Vein endothelial cell (primary cell): ENCODE measurements at places on chromosomes 3 and 15. TPM values are rescaled to one million over a fixed set of nuclear protein-coding genes. Genes with fewer than 3 reads are reported as not detected.

Gene GOLGA8G
- total RNA-seq, result not detected in 2 replicates

Gene ARPIN
- total RNA-seq, result 10.3 and 11.4 TPM in 2 replicates

Gene TNNC1
- total RNA-seq, result not detected in 2 replicates

Gene LDHAL6B
- total RNA-seq, result not detected in 2 replicates

Gene GOLGA8R
- 0.57 and 2.3 TPM in 2 replicates for total RNA-seq

Gene MASP1
- total RNA-seq, result 5.2 and 5.6 TPM in 2 replicates

Gene CIB1
- 28.2 and 31.4 TPM in 2 replicates for total RNA-seq

Gene ARRDC4
- total RNA-seq, result 1.3 and 3.6 TPM in 2 replicates

Gene HHLA2
- not detected in 2 replicates for total RNA-seq

Gene EFCC1
- 1.3 and 2.3 TPM in 2 replicates for total RNA-seq

Gene GOLGA8S
- not detected in 2 replicates for total RNA-seq

Gene AVEN
- 23.8 and 29.6 TPM in 2 replicates for total RNA-seq

Gene TBL1XR1
- total RNA-seq, result 117 and 127 TPM in 2 replicates

Gene CAND2
- total RNA-seq, result 0.67 and 5.2 TPM in 2 replicates

Gene AADACL2
- total RNA-seq, result not detected in 2 replicates

Gene BFSP2
- total RNA-seq, result not detected in 2 replicates

Gene CSK
- total RNA-seq, result 51.4 and 60.1 TPM in 2 replicates

Gene ARL6IP5
- 103 and 111 TPM in 2 replicates for total RNA-seq

Gene CFAP92
- 0.48 and 0.65 TPM in 2 replicates for total RNA-seq

Gene P2RY1
- 0.98 and 2.7 TPM in 2 replicates for total RNA-seq

Gene UBA7
- 18.6 and 38.9 TPM in 2 replicates for total RNA-seq

Gene CAMK2N2
- total RNA-seq, result not detected in 2 replicates

Gene TM6SF1
- 26.3 and 38.2 TPM in 2 replicates for total RNA-seq

Gene RBM5
- 151 and 189 TPM in 2 replicates for total RNA-seq

Gene ACSBG1
- total RNA-seq, result under 0.01 TPM in 1 of 2 replicates, not detected in the other

Gene EFCAB12
- under 0.01 and 0.19 TPM in 2 replicates for total RNA-seq

Gene PIGZ
- 6.0 and 6.2 TPM in 2 replicates for total RNA-seq

Gene FGD5
- total RNA-seq, result 127 and 130 TPM in 2 replicates

Gene ALAS1
- total RNA-seq, result 78.1 and 82.8 TPM in 2 replicates

Gene MESP2
- 0.19 TPM in 1 of 2 replicates, not detected in the other for total RNA-seq

Gene IP6K1
- 60.8 and 67.4 TPM in 2 replicates for total RNA-seq

Gene ANAPC13
- total RNA-seq, result 66.4 and 67.6 TPM in 2 replicates

Gene ROBO2
- under 0.01 TPM in 1 of 2 replicates, not detected in the other for total RNA-seq

Gene SLC35G2
- total RNA-seq, result 18.0 and 23.2 TPM in 2 replicates

Gene NR2F2
- total RNA-seq, result 36.9 and 39.8 TPM in 2 replicates

Gene A4GNT
- total RNA-seq, result not detected in 2 replicates

Gene SLC25A20
- total RNA-seq, result 14.4 and 15.2 TPM in 2 replicates

Gene CKMT1B
- total RNA-seq, result not detected in 2 replicates

Gene FBXW12
- total RNA-seq, result not detected in 2 replicates

Gene PDIA3
- 192 and 220 TPM in 2 replicates for total RNA-seq

Gene KLHL40
- not detected in 2 replicates for total RNA-seq

Gene ERICH6
- not detected in 2 replicates for total RNA-seq

Gene IGSF10
- total RNA-seq, result under 0.01 TPM in 1 of 2 replicates, not detected in the other

Gene PDZRN3
- total RNA-seq, result 0.33 TPM in 1 of 2 replicates, not detected in the other

Gene PSTPIP1
- total RNA-seq, result not detected in 2 replicates

Gene THRB
- 0.19 and 0.33 TPM in 2 replicates for total RNA-seq

Gene DNAJA4
- 3.6 and 3.7 TPM in 2 replicates for total RNA-seq

Gene RUVBL1
- total RNA-seq, result 51.3 and 70.3 TPM in 2 replicates

Gene DISP2
- total RNA-seq, result under 0.01 and 0.10 TPM in 2 replicates

Gene IQCF5
- total RNA-seq, result not detected in 2 replicates

Gene GRK7
- not detected in 2 replicates for total RNA-seq

Gene CSPG4
- total RNA-seq, result 0.19 and 0.33 TPM in 2 replicates

Gene TRPM1
- 0.38 and 1.3 TPM in 2 replicates for total RNA-seq

Gene DUOXA2
- not detected in 2 replicates for total RNA-seq
